NCI-H460 (cell line): ENCODE measurements at places on chromosomes 12 and 14.

DNA sequence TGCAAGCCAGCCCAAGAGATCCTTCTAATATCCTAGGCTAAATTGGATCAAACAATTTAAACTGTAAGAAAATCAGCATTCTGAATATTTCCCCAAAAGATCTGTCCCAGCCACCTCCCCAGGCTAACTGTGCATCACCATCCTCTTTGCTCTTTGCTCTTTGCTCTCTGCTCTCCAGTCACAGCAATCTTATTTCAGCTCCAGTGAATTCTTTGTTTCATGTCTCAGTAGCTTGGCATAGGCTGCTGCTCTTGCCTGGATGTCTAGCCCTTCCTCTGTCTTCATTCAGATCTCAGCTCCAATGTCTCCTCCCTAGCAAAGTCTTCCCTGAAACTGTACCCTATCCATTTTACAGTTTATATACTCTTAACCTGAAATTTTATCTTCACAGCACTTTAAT is 399.8 kb upstream of the USP15 start:
- DNase-seq, result no peak

GRCh38 chr14:72514660-72515025 is 379.3 kb downstream of the DPF3 start:
- DNase-seq, result no peak

DNA sequence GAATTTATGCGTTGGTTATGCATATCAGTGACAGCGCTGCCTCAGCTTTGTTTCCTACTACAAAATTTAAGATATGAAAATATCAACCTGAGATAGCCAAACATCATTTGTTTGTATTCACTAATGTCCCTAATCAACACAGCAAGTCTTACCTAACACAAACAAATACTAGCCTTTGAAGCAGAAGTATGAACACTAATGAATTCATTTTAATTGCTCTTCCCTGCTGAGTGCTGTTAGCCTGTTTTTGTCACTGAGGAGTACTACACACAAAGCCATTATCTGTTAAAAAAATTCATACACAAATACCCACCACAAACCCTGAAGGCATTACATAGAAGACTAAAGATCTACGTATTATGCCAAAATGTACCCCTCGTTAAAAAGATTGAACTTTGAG is 150.8 kb downstream of the HELB start:
- no peak for DNase-seq

DNA sequence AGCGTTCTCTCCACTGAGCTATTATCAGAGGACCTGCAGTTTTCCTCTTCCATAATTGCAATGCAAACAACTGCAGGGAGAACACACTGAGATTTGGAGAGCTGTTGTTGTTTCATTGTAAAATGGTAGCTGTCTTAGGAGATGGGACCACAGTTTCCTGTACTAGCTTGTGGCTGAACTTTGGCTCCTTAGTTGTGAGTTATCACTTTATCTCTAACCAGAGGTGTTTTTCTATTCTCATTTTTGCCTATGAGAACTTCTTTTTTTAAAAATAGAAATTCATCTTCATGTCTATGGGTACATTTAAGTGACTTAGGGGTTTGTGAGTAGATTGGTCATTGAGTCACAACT is 216.5 kb downstream of the SLC38A4 start:
- DNase-seq, result no peak

DNA sequence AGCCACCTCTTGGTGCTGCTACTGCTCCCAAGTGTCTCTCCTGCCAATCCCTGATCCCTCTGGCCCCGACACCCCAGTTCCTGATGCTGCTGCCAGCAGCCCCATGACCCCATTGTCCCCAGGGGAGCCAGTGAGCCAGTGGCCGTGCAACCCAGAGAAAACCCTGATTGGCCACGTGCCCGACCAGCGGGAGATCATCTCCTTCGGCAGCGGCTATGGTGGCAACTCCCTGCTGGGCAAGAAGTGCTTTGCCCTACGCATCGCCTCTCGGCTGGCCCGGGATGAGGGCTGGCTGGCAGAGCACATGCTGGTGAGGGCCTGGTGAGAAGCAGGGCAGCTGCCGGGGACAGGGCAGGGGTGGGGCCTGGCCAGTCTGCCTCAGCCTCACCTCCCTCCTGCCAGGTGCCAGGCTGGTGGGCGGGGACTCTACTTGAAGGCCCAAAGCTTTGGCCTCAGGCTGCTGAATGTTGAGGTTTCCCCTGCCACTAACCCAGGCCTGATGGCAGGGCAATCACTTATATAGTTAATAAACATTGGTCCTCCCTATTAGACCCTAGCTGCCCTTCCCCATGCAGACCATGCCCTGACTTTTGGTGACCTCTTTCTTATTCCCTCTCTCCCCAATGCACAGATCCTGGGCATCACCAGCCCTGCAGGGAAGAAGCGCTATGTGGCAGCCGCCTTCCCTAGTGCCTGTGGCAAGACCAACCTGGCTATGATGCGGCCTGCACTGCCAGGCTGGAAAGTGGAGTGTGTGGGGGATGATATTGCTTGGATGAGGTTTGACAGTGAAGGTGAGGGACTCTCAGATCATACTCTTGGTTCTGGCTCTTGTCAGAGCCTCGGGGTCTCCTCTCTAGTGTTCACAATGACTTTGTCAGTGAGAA is 5.1 kb downstream of the PCK2 start:
- no peak for DNase-seq

GRCh38 chr12:54572881-54573280 is 15.6 kb downstream of the PPP1R1A start:
- DNase-seq, result no peak
